Retinal pigment epithelial cell (primary cell): ENCODE measurements at places on chromosomes 6 and 20.

GRCh38 chr6:121319112-121319553, 15.1 kb downstream of the TBC1D32 start:
- no peak for DNase-seq

- DNase-seq, result no peak
These were observed 269.8 kb downstream of the FARS2 start for GRCh38 chr6:5531161-5531560.

DNA sequence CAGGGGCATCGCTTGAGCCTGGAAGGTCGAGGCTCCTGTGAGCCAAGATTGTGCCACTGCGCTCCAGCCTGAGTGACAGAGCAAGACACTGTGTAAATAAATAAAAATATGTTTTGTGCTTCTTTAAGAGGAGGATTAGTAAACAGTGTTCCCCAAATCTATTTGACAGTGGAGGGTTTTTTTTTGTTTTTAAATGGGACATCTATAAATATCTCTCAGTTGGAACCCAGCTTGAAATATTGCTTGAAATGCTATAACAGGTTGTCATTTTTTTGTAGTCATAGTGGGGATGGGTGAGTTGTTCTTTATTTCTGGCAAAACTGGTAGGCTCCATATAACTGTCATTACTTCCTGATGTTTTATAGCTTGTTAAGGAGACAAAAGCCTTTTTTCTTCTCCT, 54.3 kb downstream of the CARMIL1 start:
- DNase-seq, result no peak

DNA sequence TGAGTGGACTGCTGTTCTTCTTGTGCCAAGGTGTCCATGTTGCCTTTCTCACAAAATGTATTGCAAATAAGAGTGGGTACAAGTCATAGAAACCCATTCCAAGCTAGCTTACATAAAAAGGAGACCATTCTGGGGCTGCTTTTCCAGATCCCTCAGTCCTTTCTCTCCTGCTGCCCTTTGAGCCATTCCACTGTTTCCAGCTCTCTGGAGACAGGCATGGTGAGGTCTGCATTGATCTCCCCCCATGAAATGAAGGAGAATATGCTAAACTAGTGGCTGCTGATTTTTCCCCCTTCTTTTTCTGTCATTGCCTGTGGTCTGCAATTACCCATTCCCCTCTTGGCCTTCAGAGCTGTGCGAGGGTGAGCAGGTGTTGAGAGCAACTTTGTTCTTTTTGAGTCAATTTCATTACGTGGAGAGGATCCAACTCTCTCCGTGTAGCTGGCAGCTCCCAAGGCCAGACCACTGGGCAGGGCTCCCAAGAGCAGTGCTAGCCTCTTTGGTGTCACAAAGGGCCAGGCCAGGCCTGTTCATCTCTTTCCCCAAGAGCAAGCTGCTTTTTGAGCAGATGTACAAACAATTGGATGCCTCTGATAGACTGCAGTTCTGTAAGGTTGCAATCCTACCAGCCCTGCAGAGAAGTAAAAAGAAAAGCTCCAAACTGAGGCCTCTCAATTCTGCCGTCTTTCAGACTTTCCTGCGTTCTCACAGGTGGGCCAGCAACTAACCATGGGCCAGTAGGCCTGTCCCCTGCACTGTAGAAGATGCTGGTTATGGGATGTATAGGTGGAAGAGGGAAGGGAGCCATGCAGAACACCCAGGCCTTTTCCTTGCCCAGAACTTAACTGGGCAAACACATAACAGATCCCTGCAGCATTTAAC, 96.1 kb upstream of the ARMC2 start:
- DNase-seq, result no peak

DNA sequence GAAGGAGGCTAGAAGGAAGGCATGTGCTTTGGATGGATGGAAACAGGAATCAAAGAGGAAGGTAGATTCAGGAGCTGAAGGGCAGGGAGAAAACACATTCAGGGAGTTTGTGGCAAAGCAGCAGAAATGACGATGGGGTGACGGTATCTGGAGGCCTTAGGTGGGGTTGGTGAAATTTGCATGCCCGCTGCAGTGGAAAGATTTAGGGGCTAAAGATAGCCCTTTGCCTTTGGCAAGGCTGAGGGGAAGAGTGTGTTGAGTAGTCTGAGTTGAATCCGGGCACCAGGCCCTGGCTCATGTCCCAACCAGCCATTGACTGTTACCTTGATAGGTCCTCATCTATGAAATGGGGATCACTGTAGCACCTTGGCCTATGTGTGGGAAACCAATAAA, 1.3 kb downstream of the GZF1 start:
- no peak for DNase-seq

DNA sequence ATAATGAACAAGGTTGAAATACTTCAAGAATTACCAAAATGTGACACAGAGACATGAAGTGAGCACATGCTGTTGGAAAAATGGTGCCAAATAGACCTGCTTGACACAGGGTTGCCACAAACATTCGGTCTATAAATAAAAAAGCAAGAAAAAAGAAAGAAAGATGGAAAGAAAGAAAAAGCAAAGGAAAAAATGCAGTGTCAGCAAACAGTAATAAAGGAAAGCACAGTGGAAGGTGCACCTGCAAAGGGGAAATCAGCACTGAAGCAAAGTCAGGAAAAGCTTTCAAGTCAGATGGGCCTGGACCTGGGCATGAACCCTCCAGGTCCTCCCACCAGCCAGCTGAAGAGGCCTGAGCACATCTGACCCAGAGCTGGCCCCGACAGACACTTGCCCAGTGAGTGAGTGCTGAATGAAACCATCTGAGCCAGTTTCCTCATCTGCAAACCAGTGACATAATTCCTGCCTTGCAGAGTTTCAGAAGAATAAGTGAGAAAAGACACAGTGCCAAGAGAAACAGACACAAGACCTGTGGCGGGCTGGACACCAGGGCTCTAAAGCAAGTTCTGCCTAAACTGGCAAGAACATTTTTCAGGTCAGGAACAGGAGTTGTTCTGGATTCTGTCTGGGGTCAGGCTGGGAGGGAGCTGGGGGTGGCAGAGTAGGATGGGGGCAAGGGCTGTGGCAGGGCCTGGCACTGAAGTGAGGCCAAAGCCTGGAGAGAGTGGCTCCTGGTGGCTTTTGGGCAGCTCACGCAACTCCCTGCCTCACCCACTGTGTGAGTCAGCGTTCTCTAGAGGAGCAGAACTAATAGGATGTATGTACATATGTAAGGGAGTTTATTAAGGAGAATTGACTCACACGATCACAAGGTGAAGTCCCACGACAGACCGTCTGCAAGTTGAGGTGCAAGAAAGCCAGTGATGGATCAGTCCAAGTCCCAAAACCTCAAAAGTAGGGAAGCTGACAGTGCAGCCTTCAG, 23.9 kb upstream of the MICB start:
- peak; percentile 77 for DNase-seq

- no peak for DNase-seq
These were observed 16.2 kb downstream of the BNIP5 start for GRCh38 chr6:36320475-36320874.

DNA sequence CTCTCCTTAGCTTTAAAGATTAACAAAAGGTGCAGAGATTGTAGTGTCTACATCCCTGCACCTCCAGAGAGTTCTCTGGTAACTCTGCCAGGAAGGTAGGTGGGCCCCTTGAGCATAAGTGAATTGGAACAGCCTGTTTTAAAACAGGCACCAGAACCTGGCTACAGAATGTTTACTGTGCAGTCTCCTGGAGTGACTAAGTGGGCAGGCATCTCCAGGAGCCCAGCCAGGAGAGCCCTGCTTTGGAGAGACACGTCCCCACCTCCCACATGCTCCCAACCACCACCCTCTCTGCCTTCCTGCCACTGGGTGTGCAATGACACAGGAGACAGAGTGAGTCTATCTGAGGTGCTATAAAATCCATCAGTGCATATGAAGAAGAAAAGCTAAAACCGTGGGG, 110.3 kb upstream of the EYA4 start:
- DNase-seq, result peak; percentile 86

DNA sequence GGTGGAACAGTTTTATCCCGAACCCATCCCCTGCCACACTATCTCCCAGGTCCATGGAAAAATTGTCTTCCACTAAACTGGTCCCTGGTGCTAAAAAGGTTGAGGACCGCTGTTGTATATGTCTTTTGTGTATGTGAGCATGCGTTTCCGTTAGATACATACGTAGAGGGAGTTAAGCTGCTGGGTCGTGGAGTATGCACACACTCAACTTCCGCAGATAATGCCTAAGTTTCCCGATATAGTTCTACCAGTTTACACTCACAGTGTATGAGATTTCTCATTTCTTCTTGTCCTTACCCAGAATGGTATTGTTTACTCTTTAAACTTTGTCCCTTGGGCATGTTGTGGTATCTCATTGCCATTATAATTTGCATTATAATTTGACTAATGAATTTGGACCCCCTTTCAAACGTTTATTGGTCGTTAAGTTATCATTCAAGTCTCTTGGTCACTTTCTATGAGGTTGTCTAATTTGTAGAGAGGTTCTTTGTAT, 50.5 kb upstream of the SCAF8 start:
- DNase-seq, result no peak

GRCh38 chr6:148405894-148406293, 63.3 kb downstream of the SASH1 start:
- no peak for DNase-seq

- no peak for DNase-seq
These were observed 15.4 kb downstream of the FNDC1 start for GRCh38 chr6:159184559-159184958.

DNA sequence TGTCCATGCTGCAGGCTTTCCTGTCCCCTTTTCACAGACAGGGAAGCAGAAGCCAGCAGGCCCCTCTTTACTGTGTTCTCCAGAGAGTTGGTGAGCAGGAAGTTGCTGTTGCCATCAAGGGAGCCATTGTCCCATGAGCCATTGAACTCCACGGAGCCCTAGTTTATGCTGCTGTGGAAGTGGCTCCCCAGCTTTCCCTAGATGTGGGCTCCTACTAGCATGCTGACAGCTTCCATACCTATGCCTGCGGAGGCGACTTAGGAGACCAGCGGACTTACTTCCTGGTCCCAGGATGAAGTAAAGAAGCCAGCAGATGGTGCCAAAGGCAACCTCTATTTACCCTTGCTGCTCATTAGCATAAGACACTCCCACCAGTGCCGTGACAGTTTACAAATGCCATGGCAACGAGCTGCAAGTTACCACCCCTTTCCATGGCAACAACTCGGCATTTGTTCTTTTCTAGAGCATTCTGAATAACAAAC, 30.8 kb upstream of the FKBP1A start:
- no peak for DNase-seq

DNA sequence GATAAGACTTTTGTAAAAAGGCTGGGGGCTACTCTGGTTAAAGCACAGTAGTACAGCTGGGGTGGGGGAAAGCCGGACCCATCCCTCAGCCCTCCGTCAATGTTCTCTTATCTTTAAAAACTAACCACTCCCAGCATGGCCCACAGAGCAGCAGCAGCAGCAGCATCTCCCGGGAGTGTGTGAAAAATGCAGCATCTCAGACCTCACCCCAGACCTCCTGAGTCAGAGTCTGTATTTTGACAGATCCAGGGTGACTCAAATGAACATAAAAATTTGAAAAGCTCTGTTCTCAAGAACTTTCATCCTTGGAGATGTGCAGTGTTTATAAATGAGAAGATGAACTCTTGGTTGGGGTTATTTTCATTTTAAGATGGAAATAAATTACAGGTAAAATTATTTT, 277.7 kb upstream of the ECI2 start:
- no peak for DNase-seq

- DNase-seq, result no peak
These were observed 6.1 kb upstream of the ZNFX1 start for GRCh38 chr20:49283703-49284625.

DNA sequence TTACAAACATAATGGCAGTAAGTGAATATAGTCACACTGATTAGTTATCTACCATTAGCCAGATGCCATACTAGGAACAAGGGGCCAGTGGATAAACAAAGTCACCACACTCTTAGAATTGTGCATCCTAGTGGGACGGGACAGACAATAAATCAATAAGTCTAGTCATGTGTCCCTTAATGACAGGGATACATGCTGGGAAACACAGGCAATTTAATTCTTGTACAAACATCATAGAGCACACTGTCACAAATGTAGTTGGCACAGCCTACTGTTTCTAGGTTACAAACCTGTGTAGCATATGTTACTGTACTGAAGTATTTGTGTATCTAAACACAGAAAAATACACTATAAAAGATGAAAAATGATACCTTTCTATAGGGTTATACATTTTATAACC, 123.0 kb upstream of the FAM184A start:
- DNase-seq, result no peak

DNA sequence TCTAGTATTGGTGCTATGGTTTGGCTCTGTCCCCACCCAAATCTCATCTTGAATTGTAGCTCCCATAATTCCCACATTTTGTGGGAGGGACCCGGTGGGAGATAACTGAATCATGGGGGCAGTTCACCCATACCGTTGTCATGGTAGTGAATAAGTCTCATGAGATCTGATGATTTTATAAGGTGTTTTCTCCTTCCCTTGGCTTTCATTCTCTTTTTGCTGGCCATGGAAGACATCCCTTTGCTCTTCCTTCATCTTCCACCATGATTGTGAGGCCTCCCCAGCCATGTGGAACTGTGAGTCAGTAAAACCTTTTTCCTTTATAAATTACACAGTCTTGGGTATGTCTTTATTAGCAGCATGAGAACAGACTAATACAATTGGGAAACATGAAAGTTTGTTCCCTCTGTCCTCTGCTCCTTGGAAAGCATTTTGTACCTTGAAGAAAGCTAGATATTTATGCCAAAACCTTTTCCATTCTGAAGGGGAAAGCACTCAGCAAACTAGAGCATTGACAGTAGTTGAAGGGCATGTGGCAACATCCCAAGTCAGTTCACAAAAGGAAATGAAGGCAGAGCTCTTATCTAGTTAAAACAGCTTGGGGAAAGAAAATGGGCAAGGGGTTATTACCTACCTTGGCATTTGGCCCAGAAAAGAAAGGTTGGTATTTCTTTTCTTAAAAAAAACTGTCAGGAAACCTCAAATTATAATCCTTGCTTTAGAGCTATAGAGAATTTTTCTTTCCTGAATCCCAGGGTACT, 10.7 kb upstream of the TNFAIP3 start:
- DNase-seq, result no peak
